Pancreas (tissue), 10 donors: ENCODE measurements at places on chromosomes 4 and X. TPM values are rescaled to one million over a fixed set of nuclear protein-coding genes. Genes with fewer than 3 reads are reported as not detected.

DNA sequence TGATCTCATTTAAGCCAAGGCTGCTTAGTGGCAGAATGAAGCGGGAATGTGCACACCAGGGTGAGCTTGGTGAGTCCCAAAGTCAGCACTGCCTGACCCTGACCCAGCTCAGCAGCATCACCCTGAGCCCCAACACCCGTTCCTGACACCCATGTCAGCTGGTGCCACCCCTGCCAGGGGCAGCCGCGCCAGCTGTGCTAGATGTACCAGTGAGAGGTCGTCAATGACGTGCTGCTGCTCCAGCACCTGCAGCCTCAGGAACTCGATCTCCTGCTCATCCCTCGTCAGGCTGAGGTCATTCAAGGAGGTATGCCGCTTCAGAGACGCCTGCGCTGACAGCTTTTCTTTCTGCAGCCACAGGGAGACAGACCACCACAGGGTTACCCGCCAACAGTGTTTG, 61.7 kb upstream of the C4orf50 start:
- DNase-seq: no peak

DNA sequence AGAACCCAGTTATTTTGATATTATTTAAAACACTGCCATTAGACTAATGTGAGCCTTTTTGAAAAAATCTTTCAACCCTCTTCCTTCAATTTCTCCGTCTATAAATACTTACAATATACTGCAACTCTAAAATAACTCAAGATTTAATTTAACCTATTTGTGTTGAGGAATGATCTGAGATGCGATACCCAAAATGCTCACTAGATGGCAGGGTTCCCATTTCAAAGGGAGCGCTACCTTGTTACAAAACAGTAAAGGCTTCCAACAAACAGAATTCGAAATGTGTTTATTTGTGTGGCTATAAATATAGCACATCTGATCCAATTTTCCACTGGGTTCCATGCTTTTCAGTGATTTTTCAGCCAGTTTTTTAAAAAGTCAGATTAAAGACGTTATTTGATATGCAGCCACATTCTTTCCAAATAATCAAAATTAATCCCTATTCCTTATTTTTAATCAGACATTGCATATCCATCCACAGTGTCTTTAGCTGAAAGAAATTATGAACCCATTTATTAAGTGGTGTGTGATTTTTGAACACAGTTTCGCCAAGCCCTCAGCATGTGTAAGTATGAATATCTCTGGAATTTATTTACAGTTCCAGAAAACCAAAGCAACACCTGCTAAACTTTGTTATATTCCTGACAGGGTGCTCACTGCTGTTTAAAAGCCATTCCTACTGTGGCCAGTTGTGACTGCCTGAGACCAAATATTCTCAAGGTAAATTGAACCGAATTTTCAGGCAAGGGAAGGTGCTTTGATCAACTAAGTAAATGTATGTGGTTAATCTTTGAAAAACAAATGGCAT, 668.0 kb upstream of the LCORL start:
- no peak for DNase-seq

DNA sequence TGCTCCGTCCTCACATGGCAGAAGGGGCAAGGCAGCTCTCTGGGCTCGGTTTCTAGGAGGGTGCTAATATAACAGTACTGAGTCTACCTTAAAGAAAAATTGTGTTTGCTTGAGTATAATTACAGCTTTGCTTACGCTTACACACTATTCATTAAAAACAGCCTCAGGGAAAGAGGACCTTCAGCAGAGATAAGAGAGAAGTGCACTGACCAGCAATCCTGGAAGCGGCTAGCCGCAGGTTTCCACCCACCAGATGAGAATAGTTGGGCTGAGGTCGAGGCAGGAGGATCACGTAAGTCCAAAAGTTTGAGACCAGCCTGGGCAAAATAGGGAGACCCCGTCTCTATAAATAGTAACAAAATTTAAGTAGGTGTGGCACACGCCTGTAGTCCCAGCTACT, 15.2 kb upstream of the MRFAP1 start:
- no peak for DNase-seq

GRCh38 chrX:140712413-140713173, 3.0 kb downstream of the LINC00632 start:
- DNase-seq: peak; percentile 62

DNA sequence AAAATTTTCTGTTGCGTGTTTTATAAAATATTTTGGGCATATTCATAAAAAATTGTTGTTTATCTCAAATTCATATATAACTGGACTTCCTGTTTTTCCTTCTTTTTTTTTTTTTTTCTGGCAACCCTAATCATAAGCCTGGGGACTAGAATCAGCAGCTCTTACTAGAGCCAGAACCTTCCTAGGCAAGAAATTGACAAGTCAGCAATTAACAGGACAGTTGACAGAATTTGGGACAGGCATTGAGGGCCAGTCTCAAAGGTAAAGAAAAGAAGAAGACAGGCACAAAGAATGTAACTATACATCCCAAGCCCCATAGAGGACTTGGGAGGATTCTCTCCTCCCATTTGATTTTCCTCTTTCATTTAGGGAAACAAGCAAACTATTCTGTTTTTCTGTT, 35.0 kb upstream of the HS3ST1 start:
- no peak for DNase-seq

P2RY10 gene
- not detected for polyA plus RNA-seq

NSUN7 gene
- polyA plus RNA-seq: 6.1 TPM

TRMT2B gene
- 7.4 TPM for polyA plus RNA-seq

GRCh38 chr4:19728773-19729172, 522.9 kb upstream of the SLIT2 start:
- no peak for DNase-seq

- no peak for DNase-seq
These were observed 45.6 kb upstream of the GRIA3 start for GRCh38 chrX:123138473-123138872.

DNA sequence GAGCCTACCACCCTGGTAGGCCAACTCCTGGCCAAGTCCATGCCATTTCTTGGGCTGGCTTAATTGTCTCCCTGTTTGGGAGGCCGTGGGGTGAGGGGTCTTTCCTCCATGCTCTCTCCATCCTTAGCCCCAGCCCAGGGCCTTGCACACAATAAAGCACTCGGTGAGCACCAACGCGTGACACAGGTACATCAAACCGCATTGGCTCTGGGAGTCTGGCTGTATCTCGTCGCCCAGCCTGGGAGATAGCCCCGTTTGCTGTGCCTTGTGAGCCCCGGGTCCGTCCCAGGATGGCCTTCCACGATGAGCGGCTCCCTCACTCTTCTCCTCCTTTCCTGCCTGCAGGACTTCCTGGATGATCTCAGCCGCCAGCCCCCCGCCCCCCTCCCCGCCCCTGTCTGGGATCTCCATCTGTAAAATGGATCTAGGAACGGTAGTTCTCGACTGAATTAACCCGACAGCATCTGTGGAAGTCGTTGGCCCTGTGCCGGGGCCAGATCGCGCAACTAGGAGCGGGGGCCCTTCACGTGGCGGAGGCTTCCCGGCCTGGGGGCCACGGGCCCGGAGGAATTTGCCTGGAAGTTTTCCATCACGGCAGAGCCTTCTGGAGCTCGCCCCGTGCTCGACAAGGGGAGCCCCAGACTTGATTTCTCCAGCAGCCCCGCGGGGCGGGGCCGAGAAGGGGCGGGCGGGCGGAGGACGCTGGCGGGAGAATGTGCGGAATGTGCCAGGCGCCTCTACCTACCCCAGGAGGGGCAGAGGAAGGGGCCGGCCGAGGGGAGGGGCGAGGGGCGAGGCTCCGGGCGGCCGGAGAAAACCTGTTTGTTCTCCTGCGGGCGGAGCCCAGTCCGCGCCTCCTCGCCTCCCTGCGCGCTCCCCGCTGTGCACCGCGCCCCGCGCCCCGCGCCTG, at the start of gene ZNF185:
Gene ZNF185 (plus strand): TSS at position 846 of the 910 bp plus-strand sequence. CDS start 16,423 bp downstream, outside the sequence.
- DNase-seq: peak; percentile 66

CRMP1 gene
- polyA plus RNA-seq: 21.4 TPM

GRCh38 chr4:47485768-47486167, 693 bp downstream of the ATP10D start:
- DNase-seq: no peak

GRCh38 chr4:11954093-11954492, 525.4 kb upstream of the HS3ST1 start:
- DNase-seq: no peak

DNA sequence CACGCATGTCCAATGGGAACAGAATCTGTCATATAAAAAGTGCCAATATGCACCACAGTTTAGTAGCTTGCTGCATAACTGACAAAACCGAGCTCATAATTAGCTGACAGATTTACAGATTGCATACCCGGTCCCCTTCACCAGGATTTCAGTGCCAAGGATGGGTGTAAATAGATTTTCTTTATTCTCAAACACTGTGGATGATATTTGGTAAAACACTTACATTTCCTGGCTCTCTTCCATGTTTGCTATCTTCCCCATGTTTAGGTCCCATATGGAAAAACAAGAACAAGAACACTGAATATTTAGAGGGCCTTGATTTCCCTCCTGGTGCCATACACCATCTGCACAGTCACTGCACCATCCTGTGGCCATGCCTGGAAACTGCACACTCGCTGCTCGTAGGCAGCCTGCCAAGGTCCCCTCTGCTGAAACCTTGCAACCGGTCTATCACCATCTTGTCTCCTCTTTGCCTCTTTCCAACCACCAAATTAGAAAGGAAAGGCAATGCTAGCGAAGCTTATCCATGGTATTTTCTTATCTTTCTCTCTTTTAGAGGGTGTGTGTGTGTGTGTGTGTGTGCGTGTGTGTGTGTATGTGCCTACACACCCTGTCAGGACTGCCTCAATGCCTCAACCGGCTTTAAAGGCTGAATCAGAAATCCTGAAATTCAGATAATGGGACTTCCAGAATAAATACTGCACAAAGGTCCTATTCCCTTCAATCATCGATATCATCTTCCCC, 124.2 kb upstream of the MBNL3 start:
- DNase-seq: no peak

MXRA5 gene
- 0.59 TPM for polyA plus RNA-seq

GRCh38 chrX:148659481-148659880, 159.1 kb downstream of the AFF2 start:
- no peak for DNase-seq

DNA sequence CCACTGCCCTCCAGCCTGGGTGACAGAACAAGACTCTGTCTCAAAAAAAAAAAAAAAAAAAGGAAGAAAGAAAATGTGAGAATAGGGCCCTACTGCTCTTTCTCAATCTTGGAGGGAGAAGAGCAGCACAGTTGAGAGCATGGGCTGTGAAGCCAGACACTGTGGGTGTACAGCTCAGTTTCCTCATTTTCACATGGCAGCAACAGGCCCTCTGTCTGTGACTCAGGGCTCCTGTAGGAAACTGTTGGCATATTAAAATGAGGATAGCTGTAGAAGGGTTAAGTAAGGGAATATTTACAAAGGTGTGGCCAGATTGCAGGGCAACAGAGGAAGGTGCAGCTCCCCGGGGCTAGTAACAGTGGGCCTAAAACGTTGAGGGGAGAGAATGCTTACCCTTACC, 3.4 kb downstream of the AKAP14 start:
- DNase-seq: no peak

HSD17B11 gene
- polyA plus RNA-seq: 43.7 TPM

GRCh38 chr4:87045659-87046058, 110.8 kb downstream of the AFF1 start:
- no peak for DNase-seq

DNA sequence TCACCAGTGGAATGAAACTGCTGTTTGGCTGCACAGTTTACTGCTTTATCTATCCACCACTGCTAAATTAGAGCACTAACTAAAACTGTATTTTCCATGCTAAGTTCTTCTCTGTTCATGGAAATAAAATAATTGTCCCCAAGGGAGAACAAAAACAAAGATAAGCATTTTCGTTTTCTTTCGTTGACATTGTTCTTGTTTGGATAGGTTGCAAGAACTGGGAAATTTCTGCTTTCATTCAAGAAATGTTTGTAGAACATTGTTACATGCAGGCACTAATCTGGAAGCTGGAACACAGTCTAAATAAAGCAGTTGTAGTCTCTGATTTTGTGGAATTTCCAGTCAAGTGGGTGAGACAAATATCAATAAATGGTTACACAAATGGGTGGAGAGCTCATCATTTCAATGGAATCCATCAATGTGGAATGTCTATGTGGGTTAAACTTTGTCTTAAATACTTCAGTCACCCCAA, 5.8 kb upstream of the CXCL8 start:
- no peak for DNase-seq

GAGE1 gene
- polyA plus RNA-seq: not detected

PCDH18 gene
- polyA plus RNA-seq: 0.53 TPM
